Posterior vena cava (tissue), 2 donors: ENCODE measurements at places on chromosomes 16 and 17. TPM values are rescaled to one million over a fixed set of nuclear protein-coding genes. Genes with fewer than 3 reads are reported as not detected.

GRCh38 chr16:65312795-65313194, 190.9 kb upstream of the CDH11 start:
- no peak for DNase-seq

DNA sequence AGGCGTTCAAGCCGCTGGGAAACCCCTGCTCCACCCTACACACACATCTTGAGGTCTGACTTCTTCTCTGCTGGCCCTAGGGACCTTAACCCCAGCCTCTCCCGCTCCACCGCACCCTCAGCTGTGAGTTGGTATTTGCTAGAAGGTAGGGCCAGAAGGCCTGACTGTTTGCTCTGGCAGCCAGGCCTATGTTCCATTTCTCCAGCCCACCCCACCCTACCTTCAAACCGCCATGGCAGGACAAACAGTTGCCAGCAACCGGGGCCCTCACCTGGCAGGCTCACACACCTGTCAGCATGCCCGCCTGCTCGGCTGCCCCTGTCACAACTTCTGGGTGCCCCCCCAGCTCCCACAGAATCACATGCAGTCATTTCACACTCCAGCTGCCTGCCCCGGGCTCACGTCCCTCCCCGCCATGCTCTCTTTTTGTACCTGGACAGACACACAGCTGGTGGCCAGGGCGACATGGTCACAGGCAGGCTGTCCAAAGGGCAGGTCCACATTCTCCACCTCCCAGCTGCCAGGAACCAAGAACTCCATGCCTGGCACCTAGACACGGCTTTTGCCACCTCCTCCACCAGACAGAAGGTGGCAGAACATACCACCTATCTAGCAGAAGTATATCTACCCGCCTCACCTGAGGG, 2.6 kb upstream of the ATP2A3 start:
- DNase-seq = no peak

DNA sequence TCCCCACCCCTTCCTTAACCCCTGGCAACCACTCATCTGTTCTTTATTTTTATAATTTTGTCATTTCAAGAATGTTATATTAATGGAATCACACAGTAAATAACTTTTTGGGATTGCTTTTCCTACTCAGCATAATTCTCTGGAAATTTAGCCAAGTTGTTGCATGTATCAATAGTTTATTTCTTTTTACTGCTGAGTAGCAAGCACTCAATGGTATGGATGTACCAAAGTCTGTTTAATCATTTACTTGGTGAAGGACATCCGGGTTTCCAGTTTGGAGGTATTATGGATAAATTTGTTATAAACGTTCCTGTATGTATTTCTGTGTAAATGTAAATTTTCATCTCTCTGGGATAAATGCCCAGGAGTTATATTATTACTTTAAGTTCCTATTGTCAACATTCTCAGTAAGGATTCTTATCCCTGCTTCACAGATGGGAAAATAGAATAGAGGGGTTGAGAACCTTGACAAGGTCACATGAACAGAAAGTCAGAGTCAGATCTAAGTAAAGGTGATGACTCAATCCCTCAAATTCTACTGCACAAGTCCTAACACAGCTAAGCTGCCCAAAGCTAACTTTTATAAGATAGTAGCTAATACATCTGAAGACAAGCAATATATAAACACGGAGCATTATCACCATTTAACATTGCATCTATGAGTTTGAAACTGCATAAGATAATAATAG, 62.4 kb upstream of the MTMR4 start:
- no peak for DNase-seq

GRCh38 chr17:16878606-16879005, 93.3 kb downstream of the TNFRSF13B start:
- no peak for DNase-seq

GRCh38 chr17:34651402-34651811, 72.0 kb downstream of the TMEM132E start:
- DNase-seq = no peak

- DNase-seq = no peak
Measured at GRCh38 chr17:82041144-82041814, 3.8 kb upstream of the DCXR start.

DNA sequence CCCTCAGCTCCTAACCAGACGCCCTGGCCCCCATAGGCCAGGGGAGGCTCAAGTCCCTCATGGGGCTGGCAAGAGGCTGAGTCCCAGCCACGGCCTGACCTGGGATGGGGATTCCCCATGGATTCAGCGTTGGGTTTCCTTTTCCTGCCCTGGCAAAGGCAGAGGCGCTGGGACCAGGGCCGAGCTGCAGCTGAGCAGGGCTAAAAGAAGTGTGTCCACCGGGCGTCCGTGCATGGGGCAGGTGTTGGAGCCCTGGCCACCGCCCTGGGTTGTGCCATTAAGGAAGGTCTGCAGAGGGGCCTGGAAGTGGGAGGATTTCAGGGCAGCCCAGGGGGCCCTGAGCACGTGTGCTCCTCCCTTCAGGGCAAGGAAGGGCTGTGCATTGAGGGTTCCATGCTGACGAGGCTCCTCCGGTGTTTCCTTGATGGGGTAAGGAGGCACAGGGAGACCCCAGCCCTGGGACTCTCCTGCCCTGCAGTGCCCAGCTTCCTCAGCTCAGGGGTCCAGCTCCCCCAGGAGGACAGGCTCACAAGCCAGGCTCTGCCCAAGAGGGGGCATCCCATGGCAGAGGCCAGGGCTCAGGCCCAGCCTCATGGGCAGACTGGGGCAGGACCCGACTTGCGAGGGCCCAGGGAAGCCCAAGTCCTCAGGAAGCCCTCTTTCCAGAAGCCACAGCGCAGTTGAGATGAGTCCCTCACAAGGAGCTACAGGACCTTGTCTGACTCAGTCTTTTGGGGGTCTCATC, 10.1 kb downstream of the TBC1D26 start:
- DNase-seq = no peak

DNA sequence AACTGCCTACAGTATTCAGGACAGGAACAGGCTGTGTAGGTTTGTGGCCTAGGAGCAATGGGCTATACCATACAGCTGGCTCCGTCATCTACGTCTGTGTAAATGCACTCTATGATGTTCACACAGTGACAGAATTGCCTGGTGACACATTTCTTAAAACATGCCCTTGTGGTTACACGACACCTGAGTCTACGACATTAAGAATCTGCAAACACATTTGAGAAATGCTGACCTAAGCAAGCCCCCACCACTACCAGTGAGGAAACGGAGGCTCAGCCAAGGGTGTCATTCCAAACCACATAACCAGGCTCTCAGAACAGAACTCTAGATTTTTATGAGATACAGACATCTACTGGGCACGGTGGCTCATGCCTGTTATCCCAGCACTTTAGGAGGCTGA, 23.5 kb downstream of the USP36 start:
- no peak for DNase-seq

- DNase-seq = no peak
Measured at GRCh38 chr17:49357516-49357915, 4.5 kb downstream of the ZNF652 start.

DNA sequence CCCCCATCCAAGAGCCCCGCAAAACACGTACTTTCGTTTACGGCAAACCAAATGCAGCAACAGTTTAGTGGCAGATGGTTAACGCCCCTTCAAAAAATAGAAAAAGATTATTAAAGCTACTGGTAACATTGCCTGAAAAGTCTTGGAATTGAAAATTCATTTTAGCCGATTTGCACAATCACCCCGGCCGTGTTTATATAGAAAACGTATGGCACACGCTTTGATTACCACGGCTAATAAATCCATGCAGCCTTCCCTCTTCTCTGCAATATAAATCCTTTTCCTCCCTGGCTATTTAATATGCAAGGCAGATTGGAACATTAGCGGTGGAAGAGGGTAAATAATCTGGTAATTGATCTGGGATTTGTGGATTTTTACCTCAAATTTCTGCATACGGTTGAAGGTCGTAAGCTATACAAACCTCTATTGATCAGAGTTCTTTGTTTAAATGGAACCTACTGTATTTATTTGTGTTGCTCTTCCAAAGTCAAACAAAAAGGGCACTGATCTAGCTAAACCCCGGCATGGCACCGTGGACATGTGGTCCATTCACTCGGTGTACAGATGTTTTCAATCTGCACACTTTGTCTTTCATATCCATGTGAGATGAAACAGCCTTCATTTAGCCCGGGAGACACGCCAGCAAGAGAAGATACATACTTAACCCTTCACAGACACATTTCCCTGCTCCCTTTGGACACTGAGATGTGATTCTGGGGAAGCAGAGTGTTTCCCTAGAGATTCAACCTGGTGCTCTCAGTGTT, 238.1 kb upstream of the MAF start:
- no peak for DNase-seq

GRCh38 chr17:353213-353837, 718 bp upstream of the RPH3AL start:
- no peak for DNase-seq

DNA sequence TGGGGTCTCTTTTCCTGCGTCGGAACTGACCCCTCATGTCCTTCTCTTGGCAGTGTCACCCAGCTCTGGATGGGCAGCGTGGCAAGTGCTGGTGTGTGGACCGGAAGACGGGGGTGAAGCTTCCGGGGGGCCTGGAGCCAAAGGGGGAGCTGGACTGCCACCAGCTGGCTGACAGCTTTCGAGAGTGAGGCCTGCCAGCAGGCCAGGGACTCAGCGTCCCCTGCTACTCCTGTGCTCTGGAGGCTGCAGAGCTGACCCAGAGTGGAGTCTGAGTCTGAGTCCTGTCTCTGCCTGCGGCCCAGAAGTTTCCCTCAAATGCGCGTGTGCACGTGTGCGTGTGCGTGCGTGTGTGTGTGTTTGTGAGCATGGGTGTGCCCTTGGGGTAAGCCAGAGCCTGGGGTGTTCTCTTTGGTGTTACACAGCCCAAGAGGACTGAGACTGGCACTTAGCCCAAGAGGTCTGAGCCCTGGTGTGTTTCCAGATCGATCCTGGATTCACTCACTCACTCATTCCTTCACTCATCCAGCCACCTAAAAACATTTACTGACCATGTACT, 13.2 kb downstream of the IGFBP4 start:
- DNase-seq = no peak

DNA sequence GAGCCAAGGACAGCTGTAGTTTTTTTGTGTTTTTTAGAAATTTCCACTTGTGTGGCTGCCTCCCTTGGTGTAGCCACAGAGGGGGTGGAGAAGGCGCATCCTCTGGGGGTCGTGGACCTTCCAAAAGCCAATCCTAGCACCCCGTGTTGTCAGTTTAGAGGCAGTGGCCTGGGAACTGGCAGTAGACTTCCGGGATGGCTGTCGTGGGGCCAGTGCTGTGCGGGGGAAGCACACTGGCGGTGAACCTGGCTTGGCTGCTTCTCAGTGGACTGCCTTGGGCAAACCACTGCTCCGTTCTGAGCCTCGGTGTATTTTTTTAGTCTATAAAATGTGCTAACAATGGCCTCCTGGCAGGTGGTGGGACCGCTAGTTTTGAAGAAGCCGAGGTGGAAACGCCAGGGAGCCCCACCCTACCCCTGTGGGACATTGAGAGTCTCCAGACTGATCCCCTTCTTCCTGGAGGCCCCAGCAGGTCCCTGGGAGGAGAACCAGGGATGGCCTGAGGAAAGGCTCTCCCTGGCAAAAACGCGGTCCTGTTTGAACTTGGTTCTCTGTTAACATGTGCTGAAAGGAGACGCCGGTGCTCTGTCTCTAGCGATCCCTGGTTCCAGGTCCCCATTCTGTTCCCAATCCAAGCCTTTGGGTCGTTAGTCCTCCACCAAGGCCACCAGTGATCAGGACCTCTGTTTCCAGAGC, 125.7 kb downstream of the CMIP start:
- no peak for DNase-seq

Gene EPX
- total RNA-seq = not detected

Gene KRT27
- not detected for total RNA-seq

Gene MT3
- total RNA-seq = not detected

Gene CCT6B
- 2.4 TPM for total RNA-seq

Gene LGALS9C
- not detected for total RNA-seq
